Naive thymus-derived CD8-positive, alpha-beta T cell (primary cell): ENCODE measurements at places on chromosomes 3 and 15.

DNA sequence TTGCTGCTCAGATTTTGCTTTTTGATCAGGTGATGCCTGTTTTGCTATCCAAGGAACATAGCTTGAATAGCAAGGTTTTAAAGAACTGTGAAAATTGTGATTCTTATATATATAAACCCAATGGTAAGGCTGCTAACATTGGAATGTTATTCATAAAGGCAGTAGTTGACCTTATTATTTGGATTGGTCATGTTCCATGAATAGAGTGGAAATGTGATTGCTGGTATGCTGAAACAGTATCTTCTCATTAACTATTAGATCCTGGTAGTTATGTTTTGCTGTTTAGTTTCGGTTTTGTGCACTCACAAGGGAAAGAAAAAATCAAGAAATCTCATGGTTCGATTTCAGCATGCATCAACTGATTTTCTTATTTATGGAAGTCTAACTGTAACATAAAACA is 78.7 kb upstream of the NPHP3 start:
- DNase-seq = no peak

DNA sequence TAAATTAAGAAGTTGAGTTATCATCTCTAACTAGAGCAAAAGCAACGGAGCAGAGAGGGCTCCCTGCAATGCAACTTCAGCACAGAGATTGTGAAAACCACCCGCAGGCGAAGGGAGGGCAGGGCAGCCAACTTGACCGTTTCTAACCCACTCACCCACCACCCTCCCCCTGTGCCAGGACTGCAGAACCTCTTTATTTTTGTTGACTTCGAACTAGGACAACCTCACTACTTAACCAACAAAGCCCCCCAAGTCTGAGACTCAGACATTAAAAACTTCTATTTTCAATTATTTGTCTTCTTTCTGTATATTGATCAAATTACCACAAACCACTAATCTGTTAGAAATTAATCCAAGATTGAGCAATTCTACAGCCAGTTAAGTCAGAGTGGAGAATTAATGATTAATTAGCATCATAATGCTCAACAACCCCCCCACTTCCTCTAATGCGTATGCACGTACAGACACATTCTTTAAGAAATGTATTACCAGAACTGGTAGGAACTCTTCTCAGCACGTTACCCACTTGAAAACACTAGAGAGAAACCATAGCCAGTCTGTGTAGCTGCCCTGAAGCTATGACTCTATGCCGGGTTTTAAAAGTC is 2.0 kb downstream of the MGLL start:
- no peak for DNase-seq

DNA sequence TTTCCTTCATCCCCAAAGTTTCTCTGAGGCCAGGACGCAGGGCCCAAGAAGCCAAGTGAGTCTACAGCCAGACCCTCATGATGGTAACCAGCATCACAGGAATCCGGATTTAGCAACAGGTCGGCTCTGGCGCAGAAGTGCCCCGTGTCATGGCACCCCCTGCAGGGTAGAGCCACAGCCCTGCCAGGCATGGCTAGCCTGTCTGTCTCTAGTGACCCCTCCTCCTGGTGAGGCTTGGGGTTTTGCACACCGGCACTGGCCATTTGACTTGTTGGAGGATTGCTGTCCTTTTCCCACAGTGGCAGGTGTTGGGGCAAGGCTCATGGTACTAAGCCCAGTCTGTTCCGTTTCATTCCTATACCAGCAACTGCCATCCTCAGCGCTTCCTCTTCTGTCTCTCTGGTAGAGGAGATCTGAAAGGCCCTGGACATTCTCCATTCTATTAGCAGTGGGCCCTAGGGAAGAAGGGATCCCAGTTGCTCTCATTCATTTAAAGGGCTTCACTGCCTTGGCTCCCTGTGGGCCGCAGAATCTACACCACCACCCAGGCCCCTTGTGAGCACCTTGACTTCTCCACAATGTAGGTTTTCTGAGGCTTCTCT is 9.4 kb upstream of the CHAC1 start:
- DNase-seq = no peak

DNA sequence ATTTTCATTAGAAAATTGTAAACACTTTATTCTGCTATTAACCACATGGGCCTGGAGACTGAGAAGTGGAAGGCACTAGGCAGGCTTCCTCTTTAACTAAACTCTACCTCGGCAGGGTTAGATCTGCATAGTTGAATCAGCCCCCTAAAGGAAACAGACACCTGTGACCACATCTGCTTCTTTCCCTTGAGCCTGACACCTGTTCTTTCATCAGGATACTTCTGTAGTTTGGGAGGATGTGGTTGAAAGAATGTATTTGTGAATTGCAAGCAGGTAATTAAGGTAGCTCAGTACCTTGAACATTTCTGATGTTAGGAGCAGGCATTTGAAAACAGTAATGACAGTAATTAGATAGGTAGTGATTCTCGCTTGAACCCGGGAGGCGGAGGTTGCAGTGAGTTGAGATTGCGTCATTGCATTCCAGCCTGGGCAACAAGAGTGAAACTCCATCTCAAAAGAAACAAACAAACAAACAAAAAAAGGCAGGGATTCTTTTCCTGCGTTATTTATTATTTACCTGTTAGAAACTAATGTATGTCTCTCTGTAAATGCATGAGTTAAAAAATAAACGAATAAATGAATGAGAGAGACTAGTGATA is 468.5 kb downstream of the NLGN1 start:
- no peak for DNase-seq

DNA sequence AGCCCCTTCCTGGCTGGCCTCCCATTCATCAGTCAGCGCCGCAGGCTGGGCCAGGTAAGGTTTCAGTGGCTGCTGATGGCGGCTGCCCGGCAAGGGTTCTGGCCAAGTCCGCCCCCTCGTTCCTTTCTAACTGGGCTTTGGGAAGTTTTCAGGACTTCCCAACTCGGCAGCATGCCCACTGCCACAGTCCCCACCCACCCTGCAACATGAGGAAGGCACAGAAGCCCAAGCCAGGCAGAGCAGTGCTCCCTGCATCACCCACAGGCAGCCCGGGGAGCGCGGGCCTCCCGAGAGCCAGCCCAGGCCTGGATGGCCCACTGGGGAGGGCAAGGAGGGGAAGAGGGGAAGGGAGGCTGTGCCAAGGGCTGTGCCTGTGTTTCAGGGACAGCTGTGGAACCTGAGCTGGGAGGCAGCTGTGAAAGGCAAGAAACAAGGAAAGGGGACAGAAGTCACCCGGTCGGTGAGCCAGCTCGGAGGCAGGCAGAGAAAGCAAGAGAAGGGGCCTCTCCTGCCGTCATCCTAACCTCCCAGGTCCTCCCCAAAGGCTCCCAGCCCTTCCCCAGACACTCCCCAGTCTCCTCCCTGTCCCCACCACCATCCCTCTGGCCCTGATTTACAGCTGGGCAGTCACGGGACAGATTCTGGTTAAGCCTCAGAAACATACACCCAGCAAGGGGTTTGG is 73.9 kb downstream of the CPN2 start:
- DNase-seq = no peak

- DNase-seq = no peak
Measured at GRCh38 chr15:75739791-75740190, 27.1 kb upstream of the CSPG4 start.

GRCh38 chr3:158953131-158953530 is 151.3 kb downstream of the MFSD1 start:
- DNase-seq = no peak

DNA sequence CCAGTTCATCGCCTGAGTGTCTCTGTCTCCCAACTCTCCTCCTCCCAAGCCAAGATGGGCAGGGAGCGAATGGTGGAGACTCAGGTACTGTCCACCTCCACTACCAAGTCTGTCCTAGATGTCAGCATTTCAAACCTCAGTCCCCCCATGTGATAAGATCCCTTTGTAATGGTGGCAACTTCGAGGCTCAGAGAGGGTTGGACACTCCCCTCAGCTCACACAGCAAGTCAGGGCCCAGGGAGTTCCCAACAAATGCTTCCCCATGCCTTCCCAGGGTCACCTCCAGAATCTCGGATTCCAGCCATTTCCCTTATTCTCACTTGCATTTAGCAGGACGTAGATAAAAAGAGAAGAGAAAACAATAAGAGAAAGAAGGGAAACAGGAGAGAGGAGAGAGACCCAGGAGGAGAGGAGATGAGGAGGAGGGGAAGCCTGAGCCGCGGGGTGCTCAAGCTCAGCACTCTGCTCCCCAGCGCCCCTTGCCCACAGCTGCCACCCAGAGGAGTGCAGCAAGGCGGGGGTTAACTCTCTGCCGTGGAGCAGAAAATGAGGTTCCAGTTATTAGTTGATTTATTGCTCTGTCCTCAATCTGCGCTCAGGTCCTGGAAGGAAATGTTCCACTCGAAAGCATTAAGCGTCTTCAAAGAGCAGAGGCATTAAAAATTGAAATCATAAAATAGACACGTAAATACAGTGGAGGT is 84.1 kb upstream of the LINGO1 start:
- DNase-seq = no peak

- no peak for DNase-seq
Measured at GRCh38 chr15:71057143-71057542, 58.1 kb upstream of the THSD4 start.

DNA sequence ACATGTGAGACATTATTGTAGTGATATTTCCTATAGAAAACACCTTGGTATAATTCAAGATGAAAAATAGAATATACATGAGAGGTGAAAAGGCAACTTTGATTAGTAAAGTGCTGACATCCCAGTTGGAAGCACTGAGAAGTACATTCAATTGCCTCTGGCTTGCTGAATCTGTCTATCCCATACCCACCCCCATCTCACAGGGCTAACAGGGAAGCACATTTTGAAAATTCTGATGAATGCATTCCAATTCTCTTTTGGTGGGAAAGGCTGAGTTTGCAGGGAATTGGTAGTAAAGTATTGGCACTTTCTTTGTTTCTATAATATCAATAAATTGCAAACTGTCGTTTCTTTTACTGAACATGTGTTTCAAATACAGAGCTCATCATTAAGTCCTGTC is 122.9 kb downstream of the MBNL1 start:
- DNase-seq = no peak

- DNase-seq = no peak
Measured at GRCh38 chr3:143726727-143727126, 121.5 kb downstream of the SLC9A9 start.

- no peak for DNase-seq
Measured at GRCh38 chr3:119084371-119085069, 49.9 kb upstream of the IGSF11 start.

DNA sequence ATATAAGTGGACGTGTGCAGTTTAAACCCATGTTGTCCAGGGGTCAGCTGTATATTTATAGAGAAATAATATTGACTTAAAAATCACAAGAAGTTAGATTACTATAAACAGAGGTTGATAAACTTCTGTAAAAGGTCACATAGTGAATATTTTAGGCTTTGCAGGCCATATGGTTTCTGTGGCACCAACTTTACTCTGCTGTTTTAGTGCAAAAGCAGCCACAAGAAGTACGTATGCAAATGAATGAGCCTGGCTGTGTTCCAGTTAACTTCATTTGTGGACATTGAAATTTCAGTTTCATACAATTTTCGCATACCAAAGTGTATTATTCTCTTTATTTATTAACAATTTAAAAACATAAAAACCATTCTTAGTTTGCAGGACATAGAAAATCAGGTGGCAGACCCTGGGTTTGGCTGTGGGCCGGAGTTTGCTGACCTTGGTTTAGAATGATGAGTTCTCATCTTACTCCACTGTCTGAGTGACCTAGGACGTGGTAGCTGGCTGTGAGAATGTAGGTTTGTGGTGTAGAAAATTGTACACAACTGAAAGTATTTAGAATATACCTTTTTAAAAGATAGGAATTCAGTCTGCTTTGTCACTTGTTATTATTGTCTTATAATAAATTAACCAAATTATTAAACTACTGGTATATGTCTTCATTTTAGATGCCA is 16.3 kb downstream of the FAN1 start:
- no peak for DNase-seq

- DNase-seq = no peak
Measured at GRCh38 chr3:134366928-134367811, 7.1 kb downstream of the AMOTL2 start.

- no peak for DNase-seq
Measured at GRCh38 chr3:140251678-140252077, 316.7 kb downstream of the CLSTN2 start.

- DNase-seq = peak; percentile 10
Measured at GRCh38 chr3:8629151-8630021, 15.2 kb downstream of the SSUH2 start.

GRCh38 chr3:114418724-114419543 is 125.1 kb downstream of the TIGIT start:
- DNase-seq = no peak
